Activated naive CD4-positive, alpha-beta T cell treated with anti-CD3 and anti-CD28 coated beads for 36 hours (primary cell): ENCODE measurements at places on chromosomes 2 and 18.

DNA sequence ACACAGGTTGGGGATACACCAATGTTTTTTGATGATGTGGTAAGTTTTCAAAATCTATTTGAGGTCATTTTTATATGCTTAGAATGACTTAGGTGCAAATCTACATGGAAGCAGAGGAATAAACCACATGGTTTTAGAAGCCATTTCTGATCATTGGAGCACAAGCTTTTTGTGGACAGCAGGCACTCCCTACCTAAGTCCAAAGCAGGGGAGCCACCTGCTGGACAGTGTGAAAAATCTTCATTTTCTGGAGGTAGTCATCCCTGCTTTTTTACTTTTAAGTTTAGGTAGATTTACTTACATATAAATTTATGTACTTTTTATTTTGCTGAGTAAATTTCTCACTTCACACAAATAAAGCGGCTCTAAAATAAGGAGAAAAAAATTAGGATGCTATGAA lies 323.2 kb downstream of the PLCL1 start:
- H3K36me3 ChIP-seq, result no peaks in the 10 kb centered on the region
- no peaks in the 10 kb centered on the region for H3K27me3 ChIP-seq
- H3K27ac ChIP-seq, result no peak overlapping the region
- peak; percentile 68 for DNase-seq
- H3K4me3 ChIP-seq, result no peak overlapping the region

DNA sequence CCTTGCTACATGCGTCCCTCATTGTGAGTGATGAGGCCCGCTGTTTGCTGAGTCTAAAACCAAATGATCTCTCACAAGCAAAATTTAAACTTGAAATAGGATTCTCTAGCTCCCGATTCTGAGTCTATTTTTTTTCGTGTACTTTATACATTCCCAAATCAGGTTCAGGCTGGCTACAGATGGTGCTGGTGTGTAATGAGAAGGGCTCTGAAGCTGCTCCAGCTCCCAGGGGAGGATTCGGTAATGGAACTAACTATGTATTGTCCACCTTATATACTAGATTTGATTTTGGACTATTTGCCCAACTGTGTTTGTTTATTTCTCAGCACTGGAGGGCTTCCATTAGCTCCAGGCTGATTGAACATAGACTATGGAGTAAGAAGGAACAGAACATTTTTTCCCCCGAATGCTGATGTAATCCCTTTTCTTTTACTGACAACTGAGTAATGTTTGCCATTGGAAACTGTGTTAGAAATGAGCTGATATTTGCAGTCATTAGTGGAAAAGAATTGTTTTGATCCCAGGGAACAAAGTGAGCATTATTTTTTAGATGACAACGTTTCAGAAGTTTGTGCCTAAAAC lies 274.0 kb upstream of the FIGN start:
- no peak for DNase-seq
- no peaks in the 10 kb centered on the region for H3K36me3 ChIP-seq
- no peaks in the 10 kb centered on the region for H3K4me1 ChIP-seq
- no peak overlapping the region for H3K27ac ChIP-seq

- no peaks in the 10 kb centered on the region for H3K27me3 ChIP-seq
- H3K27ac ChIP-seq, result no peak overlapping the region
- DNase-seq, result no peak
- H3K4me1 ChIP-seq, result no peaks in the 10 kb centered on the region
- no peak overlapping the region for H3K4me3 ChIP-seq
- H3K36me3 ChIP-seq, result no peaks in the 10 kb centered on the region
Measured at GRCh38 chr18:7096838-7097237, 20.8 kb downstream of the LAMA1 start.

DNA sequence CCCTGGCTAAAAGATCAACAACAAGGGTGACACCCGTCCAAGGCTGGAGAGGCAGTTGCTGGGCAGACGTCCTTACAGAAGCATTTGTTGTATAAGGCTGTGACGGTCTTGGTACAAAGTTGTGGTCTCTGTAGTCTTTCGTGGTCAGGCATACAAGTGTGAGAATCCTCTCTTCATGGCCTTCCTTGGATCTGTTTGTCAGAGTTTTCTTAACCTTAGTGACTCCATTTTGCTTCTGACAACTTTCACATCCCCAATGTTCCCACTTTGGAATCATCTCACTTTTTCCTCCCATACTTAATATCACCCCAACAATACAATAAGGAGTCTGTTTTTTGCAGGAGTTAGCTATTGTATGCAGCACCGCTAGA lies 72.7 kb upstream of the ZCCHC2 start:
- no peak overlapping the region for H3K27ac ChIP-seq
- H3K4me3 ChIP-seq, result no peak overlapping the region
- H3K36me3 ChIP-seq, result no peaks in the 10 kb centered on the region
- H3K27me3 ChIP-seq, result peaks cover 10% of the 10 kb centered on the region

DNA sequence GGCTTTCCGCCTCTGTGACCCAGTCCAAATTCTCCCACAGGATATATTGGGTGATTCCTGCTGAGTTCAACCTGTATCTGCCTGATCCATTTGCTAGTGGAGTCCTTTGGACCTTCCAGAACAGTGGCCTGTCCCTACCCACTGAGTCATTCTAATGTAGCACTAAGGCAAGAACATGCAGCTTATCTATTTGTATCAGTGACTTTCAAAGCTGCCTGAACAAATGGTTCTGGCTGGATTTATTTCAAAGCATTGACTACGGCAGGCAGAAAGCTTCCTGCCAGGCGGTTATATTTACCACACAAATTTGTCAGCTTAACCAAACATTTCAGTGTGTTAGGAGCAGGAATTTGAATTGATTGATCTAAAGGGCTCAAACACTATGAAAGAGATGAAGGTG lies 613.4 kb downstream of the DCC start:
- no peaks in the 10 kb centered on the region for H3K4me1 ChIP-seq
- no peaks in the 10 kb centered on the region for H3K27me3 ChIP-seq

- peaks cover 34% of the 10 kb centered on the region for H3K27me3 ChIP-seq
- no peaks in the 10 kb centered on the region for H3K36me3 ChIP-seq
- peaks cover 16% of the 10 kb centered on the region for H3K4me1 ChIP-seq
- DNase-seq, result no peak
- no peak overlapping the region for H3K27ac ChIP-seq
Measured at GRCh38 chr18:76657911-76658470, 162.9 kb upstream of the ZNF516 start.

DNA sequence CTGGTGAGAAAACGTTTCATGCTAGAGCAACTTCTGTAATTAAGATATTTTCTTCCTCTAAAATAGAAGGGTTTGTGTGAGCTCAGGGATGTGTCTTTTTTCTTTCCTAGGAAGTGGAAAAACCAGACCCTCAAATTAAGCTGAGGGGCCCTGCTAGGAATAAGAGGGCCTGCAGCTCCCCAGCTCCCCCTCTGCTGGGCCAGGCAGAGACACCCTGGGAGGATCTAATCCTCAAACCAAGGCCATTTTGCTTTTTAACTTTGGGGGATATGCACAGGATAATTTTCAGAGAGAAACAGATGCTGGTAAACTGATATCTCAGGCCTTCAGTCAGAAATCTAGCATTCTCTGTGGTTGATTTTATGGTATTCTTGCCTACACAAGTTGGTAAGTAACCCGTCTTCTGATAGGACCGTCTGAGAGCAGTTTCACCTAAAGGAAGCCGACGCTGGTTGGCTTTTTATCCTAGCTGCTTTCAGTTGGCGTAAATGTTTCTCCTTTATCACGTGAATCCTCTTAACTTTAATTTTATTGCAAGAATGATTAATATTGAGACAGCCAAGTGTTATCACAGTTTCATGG lies 34.8 kb downstream of the SNTG2 start:
- H3K27ac ChIP-seq, result peak overlapping the region; percentile 72
- H3K4me1 ChIP-seq, result peaks cover 17% of the 10 kb centered on the region
- peak; percentile 35 for DNase-seq
- no peaks in the 10 kb centered on the region for H3K36me3 ChIP-seq
- H3K27me3 ChIP-seq, result peaks cover 6% of the 10 kb centered on the region
- H3K4me3 ChIP-seq, result no peak overlapping the region

DNA sequence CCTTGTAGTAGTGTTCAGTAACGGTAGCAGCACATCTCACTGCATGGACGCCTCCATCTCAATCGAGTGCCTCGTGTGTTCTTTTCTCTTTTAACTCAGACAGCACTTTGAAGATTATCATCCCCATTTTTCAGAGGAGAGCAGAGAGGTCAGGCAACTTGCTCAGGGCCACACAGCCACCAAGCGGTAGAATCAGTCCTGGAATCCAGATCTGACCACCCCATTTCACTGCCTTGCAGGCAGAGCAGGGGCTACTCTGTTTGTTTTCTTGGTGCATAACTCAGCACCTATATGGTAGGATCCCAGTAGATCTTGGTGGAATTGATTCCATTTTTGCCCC lies 129.5 kb downstream of the SMAD7 start:
- H3K27me3 ChIP-seq, result no peaks in the 10 kb centered on the region
- no peak for DNase-seq
- H3K27ac ChIP-seq, result no peak overlapping the region
- H3K36me3 ChIP-seq, result no peaks in the 10 kb centered on the region

- H3K4me1 ChIP-seq, result no peaks in the 10 kb centered on the region
- no peaks in the 10 kb centered on the region for H3K36me3 ChIP-seq
- no peak for DNase-seq
- no peak overlapping the region for H3K4me3 ChIP-seq
- H3K27me3 ChIP-seq, result peaks cover 4% of the 10 kb centered on the region
Measured at GRCh38 chr18:50151926-50152325, 43.0 kb downstream of the MYO5B start.

DNA sequence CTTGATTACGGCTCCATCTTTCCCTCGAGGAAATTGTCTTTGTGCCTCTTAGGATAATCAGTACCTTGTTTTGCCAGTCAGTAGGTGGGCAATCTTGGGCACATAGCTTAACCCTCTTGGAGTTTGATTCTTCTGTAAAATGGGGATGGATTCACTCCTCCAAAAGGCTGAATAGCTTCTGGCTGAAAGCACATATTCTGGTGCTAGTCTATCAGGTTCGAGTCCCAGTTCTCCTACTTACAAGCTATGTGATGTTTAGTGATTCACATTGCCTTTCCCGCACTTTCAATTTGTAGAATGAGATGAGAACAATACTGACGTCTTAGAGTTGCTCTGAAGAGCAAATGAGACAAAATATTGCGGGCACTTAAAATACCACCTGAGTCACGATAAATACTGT lies 43.9 kb downstream of the ATIC start:
- DNase-seq, result no peak
- H3K36me3 ChIP-seq, result peaks cover 37% of the 10 kb centered on the region
- H3K4me1 ChIP-seq, result no peaks in the 10 kb centered on the region
- no peak overlapping the region for H3K27ac ChIP-seq

DNA sequence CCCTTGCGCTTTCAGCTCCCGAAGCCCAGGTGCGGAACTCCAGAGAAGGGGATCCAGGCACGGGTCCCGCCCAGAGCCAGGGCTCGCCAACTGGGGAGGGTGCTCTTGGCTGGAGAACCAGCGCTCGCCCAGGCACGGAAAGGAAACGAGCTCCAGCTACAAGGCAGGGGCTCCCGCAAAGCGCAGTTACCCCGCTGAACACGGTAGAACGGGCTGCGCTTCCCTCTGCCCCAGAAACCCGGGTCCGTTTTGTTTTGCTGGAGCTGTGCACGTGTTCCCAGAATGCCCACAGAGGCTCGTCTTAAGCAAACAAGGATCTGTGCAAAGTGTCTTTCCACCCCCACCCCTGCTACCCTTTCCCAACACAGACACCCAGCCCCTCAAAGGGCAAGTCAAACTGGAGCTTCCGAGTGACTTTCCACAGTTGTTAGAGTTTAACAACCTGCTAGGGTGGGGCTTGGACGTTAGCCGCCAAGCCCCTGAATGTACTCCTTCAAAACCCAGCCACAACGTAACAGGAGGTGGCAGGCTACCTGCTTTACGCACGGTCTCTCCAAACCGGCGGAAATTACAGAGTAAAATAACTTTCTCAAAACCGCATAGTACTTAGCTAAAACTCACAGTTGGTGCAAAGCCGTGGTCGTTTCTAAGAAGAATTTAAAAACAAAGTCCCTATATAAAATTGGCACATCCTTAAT lies 775 bp downstream of the RNF125 start:
- peaks cover 3% of the 10 kb centered on the region for H3K36me3 ChIP-seq
- no peaks in the 10 kb centered on the region for H3K27me3 ChIP-seq
- peak overlapping the region; percentile 93 for H3K27ac ChIP-seq
- H3K4me1 ChIP-seq, result peaks cover 41% of the 10 kb centered on the region
- DNase-seq, result peak; percentile 64
- peak overlapping the region; percentile 99 for H3K4me3 ChIP-seq

DNA sequence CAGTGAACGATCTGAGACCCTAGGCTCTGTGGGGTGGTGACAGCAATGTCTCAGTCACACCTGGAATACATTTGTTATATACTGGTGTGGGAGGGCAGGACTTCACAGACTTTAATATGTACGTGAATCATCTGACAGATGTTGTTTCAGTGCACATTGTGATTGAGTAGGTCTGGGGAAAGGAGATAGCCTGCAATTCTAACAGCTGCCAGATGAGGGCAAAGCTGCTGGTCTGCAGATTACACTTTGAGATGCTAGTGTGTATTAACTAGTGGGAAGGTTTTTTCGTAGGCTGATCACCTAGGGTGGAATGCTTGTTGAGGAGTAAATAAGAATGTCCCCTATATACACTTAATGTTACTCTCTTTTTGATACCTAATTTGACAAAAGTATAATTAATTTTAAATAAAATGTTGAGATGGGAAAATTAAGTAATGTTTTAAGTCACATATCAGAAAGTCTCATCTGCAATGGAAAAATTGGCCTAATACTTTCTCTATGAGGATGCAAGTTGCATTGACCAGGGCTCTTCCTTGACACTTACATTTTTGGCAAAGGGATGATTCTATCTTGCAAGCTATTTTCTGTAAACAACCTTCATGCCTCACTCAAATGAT lies 496.9 kb upstream of the HNMT start:
- H3K4me3 ChIP-seq, result no peak overlapping the region
- H3K27ac ChIP-seq, result no peak overlapping the region
- no peaks in the 10 kb centered on the region for H3K4me1 ChIP-seq
- H3K27me3 ChIP-seq, result no peaks in the 10 kb centered on the region
- no peaks in the 10 kb centered on the region for H3K36me3 ChIP-seq

DNA sequence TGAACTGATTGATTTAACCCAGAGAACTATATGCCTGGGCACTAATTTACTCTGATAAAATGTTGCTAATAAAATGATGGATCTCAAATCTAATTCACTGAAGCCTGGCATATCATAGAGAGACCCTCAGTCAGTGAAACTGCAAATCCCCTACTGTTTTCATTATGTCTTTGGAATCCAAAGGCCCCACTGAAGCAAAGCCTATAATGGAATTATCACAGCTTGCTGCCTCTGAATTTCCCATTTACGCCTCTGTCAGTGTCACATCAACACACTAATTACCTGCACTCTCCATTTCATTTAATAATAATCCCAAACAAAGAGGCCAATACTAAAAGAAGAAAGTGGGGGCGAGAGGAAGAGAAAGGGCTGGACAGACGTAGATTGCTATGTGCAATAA lies 470.9 kb downstream of the MBD2 start:
- H3K36me3 ChIP-seq, result no peaks in the 10 kb centered on the region
- no peak overlapping the region for H3K27ac ChIP-seq
- no peak for DNase-seq
- no peak overlapping the region for H3K4me3 ChIP-seq
- no peaks in the 10 kb centered on the region for H3K4me1 ChIP-seq

DNA sequence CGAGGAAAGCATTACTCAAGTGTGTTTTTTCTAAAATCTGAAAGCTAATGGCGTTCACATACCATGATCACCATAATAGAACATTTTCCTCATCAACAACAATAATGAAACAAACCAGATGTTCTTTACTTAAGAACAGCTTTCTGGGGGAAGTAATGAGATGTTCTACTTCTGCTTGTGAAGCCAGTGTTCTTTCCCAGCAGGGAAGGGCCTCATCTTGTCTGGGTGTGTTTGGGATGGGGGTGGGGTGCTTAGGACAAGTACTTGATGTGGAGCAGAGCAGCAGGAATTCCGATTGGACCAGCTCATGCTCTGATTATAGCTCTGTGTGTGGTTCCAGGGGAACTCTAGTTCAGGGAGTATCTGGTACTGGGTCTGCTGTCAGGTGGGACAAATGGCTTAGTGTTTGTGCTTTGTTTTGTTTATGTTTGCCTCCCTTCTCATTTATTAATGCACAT lies 163.0 kb upstream of the NOSTRIN start:
- H3K4me3 ChIP-seq, result no peak overlapping the region
- no peak overlapping the region for H3K27ac ChIP-seq
- DNase-seq, result no peak
